Activated gamma-delta T cell treated with anti-CD3 and anti-CD28 coated beads, Interleukin-2, amount 50 U/mL, for 16 hours (primary cell): ENCODE measurements at places on chromosomes 1 and 21.

- no peak for DNase-seq
Observed at GRCh38 chr1:110440877-110441276, 10.1 kb upstream of the PROK1 start.

DNA sequence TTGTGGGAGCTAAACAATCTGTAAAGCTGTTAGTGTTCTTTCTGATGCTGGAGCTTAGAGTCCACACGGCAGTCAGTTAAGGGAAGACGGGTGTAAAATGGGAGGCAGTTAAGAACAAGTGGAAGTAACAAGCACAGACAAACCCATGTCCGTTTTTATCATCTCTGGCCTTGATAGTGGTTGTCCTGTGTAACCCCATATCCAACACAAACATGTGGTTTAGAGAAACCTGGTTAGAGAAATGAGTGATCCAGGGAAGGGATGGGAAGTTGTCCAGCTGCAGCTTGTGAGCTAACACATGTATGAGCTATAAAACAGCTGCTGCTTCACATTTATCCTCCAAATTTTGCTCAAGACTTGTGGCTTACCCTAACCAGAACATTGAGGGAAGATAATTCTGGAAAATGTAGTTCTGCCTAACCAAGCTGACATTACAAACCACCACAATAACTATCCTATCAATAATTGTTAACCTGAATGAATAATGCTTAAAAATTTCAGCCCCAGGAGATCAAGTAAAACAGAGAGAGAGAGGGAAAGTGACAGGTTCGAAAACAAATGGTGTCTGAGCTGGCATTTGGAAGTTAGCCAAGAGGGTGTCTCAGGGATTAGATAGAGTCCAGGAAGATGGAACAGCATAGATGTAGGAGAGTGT lies 10.6 kb upstream of the C1orf162 start:
- no peak for DNase-seq

DNA sequence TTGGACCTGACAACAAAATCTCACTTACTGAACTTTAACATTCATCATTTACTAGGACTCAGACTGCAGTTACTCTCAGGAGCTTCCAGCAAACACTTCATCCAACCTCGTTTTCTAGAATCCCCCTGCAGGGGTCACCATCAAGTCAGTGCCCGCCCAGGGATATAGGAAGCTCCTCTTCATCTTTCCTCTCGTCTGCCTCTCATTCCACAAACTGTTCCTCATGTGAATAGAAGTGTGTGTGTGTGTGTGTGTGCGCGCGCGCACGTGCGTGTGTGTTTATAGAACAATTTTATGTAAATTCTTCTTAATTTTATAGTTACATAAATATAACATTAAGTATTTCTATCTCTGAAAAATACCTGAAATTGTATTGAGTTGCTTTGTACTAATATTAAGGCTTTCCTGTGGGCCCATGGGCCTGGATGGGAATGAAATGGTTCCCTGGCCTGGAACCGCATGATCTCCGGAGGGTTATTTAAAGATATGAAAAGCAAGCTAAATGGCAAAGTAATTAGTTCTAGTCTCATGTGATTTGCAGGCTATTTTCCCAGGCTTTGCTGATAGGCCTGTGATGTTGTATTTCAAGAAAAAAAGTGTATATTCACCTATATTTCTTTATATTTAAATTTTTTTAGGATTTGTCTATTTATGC lies 21.7 kb upstream of the ABCD3 start:
- DNase-seq, result no peak

- no peak for DNase-seq
Observed at GRCh38 chr1:113035086-113035485, 37.9 kb upstream of the LRIG2 start.

DNA sequence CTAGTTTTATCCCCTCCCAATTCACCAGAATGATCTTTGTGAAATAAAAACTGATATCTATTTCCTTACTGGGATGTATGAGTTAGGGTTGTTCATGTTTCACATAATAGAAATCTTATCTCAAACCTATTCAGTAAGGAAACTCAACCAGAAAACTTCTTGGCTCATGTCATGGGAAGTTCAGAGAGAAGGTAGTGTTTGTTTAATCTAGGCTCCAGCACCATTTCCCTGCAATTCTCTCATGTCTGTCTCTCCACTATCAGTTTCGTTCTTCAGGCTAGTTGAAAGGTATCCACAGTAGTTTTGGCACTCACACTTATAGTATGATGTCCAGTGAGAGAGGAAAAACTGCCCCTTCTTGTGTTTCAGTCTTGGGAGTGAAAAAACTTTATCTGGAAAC lies 34.6 kb upstream of the UHMK1 start:
- no peak for DNase-seq

GRCh38 chr1:226558036-226558650 lies 9.6 kb downstream of the STUM start:
- DNase-seq, result no peak

- DNase-seq, result no peak
Observed at GRCh38 chr1:83900524-83900923, 98.4 kb downstream of the TTLL7 start.

DNA sequence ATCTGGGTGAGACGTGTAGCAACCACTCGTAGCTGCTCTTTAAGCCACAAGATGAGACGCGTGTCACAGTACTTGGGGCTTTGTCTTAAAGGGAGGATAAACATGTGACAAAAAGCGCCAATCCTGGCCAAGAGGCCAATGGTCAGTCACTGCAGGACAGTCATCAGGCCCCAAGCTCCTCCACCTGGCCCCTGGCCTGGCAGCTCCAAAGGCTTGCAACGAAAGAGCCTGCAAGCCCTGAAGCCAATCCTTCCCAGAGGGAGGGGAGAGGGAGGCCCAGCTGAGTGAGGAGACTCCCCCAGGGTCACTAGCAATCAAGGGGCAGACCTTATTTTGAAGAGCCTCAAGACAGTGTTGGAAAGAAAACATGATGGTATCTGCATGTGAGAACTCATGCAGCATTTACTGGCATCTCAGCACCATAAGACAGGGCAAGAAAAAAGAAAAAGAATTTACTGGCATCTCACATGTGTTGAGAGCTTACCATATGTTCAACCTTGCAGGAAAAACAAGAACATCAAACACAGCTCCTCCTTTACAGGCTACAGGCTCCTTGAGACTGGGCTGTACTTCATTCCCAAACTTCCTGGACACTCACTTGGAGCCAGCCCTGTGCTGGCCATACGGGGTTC lies 11.4 kb downstream of the GLIS1 start:
- no peak for DNase-seq

- DNase-seq, result no peak
Observed at GRCh38 chr1:121516234-121516967, 331.6 kb downstream of the SRGAP2C start.

DNA sequence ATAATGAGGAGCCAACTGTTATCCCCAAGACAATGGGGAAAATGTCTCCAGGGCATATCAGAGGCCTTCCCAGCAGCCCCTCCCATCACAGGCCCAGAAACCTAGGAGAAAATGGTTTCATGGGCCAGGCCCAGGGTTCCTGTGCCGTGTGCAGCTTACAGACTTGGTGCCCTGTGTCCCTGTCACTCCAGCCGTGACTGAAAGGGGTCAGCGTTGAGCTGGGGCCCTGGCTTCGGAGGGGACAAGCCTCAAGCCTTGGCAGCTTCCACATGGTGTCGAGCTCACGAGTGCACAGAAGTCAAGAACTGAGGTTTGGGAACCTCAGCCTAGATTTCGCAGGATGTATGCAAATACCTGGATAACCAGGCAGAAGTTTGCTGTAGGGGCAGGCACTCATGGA lies 18.1 kb downstream of the SIPA1L2 start:
- DNase-seq, result no peak

GRCh38 chr1:192546596-192547190 lies 28.9 kb upstream of the RGS1 start:
- DNase-seq, result no peak

- no peak for DNase-seq
Observed at GRCh38 chr1:25047506-25048240, 117.6 kb upstream of the RUNX3 start.

DNA sequence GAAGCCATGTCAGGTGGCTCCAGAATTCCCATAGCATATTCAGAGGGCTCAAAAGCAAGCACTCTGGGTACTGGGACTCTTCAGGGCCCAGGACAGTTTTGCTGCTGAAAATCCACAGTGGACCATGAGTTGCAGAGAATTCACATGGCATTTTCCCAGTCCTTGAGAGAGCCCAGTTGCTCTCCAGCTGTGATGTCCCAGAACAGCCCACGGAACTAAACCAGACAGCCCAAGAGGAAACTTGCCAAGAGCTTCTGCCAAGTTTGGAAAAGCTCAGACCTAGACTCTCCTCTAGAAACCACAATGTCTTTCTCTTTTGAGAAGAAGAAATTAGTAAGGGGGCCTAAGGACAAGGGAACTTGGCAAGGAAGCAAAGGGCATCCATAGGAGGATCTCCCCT lies 69.4 kb downstream of the RGS2 start:
- DNase-seq, result no peak

DNA sequence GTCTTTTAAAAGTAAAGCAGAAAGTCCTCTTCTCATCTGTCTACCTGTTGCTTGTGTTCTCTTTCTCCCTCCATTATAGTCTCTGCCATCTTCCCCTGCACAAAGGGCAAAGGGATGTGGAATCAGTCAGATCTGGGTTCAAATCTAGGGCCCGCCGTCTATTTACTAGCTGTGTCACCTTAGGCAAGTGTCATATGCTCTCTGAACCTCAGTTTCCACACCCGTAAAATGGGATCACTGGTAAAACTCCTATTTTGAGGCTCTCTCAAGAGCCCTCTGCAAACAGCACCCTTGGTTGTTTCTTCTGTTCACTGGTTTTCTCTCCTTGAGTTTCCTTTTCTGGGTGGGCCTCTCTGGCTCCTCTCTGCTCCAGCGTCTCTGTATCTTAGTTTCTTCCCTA lies 2.6 kb upstream of the PTPRU start:
- no peak for DNase-seq

DNA sequence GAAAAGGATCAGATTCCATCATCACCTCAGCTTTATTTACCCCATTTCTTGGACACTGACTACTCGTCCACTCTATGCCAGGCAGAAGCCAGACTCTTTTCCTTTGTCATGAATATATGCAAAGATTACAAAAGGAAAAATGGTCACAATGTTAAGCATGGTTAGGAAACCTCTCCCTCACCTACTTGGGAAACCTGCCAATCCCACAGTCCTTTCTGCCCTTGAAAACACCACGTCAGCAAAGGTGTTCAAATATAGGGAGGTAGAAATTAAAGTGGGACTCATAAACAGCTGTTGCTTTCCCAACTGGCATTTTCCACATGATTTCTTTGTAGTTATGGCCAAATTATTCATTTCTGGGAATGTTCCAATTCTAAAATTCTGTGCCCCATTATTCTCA lies 16.2 kb upstream of the ATP13A2 start:
- no peak for DNase-seq

DNA sequence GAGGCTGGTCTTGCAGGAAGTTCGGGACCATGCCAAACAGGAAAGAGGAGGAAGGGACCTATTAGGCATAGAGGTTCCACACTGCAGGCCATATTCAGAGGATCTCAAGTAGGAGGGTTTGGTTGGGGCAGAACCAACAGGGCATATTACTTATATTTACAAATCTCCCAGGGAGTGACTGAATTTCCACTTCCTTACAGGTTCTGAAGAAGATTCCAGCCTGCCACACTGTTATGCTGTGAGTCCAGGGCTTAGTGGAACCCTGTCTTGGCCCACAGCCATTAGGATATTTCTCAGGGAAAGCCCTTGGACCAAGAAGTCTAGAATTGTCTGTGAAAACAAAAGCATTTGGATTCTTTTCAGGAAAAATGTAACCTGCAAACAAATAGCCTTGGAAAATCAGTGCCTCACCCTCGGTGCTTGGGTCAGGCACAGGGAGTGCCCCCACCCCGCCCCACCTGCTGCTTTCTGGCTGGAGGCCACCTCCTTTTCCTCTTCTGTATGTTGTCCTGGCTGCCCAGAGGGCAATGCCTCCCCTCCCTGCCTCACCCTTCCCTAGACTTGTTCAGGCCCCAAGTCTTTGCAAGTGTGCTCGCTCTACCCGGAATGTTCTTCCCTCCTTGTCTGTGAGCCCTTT lies 41.0 kb upstream of the JUN start:
- DNase-seq, result no peak

DNA sequence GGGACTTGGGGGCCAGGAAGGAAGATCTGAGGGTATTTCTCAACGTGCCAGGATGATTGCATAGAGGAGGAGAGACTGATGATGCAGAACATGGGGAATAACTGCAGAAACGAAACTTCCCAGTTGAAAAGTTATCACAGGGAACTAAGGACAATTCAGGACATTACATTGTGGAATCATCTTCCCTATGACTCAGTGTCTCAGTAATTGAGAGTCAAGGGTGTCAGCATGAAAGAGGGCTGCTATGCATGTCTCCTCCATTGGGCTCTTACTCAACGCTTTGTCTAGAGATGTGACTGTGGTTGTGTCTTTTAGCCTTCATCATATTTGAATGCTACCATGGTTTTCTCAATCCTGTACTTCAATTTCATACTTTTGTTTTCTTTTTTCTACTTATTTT lies 48.9 kb upstream of the PTGFR start:
- DNase-seq, result no peak

DNA sequence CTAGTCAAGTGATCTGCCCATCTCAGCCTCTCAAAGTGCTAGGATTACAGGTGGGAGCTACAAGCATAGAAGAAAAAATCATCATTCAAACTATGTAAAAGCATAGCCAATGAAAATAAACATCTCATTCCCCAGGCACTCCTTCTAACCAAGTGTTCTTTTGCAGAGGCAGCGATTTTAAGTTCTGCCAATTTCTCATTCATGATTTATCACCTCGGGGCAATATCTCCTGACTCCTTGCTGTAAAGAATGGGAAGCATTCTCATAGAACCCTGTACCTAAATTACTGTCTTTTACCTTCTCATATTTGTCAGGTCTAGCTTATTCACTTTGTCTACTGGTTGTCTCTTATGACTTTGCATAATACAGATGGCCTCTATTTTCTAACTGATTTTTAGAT lies 32.5 kb upstream of the IVNS1ABP start:
- DNase-seq, result no peak

DNA sequence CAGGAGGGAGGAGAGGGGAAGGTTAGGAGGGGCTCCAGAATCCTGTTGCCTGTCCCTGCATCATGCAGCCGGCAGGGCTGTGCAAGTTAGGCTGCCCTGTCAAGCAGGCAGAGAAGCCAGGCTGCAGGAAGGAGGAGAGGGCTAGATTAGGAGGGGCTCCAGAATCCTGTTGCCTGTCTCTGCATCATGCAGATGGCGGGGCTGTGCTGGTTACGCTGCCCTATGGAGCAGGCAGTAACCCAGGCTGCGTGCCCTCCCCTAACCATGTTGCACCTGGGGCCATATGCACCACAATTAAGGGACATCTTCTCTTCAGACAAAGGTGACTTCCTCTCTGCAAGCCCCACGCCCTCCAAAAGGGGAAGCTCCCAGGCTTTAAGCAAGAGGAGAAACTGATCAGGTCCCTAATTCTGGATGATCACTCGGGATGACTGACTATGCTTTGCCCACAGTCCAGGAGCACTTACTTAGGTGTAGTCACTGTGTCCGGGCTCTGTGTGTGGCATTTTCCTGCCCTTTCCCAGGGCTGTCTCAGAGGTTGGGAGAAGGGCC lies 457.4 kb downstream of the SETD4 start:
- DNase-seq, result no peak

DNA sequence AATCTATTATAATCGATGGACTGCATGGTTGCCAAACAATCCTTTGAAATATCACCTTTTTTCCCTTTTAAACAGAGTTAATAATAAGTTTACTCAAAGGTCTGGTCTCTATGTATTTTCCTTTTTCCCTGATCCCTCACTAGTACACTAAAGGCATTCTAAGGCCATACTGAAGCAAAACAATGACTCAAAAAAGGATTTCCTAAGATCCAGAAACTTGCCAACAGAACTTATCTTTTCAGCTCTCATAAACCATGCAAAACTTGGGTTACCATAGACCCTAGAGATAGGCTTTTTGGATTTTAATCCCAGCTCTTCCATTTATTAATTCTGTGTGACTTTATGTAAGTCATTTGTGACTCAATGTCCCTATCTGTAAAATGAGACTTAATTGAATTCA lies 77.1 kb downstream of the IFI44 start:
- DNase-seq, result no peak
